Stimulated activated CD4-positive, alpha-beta T cell treated with anti-CD3 and anti-CD28 coated beads, Interleukin-15, amount 100 ng/mL, for 48 hours (primary cell): ENCODE measurements at places on chromosomes 1 and 21.

DNA sequence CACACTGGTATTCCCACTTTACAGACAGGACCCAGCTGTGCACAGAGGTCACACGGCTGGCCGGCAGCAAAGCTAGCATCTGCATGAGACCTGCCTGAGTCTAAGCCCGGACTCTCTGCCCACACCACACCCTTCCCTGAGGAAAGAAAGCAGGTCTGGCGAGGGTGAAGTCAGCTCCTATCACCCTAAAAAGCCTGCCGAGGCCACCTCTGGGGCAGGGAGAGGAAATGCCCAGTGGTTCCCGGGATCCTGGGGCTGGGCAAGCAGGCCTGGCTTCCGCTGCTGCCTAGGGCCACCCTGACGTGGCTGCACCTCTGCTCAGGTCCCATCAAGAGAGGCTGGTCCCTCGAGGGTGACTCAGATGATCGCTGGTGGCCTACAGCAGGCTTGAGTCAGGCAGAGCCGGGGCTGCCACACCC is 42.2 kb downstream of the RAP1GAP start:
- DNase-seq, result no peak

DNA sequence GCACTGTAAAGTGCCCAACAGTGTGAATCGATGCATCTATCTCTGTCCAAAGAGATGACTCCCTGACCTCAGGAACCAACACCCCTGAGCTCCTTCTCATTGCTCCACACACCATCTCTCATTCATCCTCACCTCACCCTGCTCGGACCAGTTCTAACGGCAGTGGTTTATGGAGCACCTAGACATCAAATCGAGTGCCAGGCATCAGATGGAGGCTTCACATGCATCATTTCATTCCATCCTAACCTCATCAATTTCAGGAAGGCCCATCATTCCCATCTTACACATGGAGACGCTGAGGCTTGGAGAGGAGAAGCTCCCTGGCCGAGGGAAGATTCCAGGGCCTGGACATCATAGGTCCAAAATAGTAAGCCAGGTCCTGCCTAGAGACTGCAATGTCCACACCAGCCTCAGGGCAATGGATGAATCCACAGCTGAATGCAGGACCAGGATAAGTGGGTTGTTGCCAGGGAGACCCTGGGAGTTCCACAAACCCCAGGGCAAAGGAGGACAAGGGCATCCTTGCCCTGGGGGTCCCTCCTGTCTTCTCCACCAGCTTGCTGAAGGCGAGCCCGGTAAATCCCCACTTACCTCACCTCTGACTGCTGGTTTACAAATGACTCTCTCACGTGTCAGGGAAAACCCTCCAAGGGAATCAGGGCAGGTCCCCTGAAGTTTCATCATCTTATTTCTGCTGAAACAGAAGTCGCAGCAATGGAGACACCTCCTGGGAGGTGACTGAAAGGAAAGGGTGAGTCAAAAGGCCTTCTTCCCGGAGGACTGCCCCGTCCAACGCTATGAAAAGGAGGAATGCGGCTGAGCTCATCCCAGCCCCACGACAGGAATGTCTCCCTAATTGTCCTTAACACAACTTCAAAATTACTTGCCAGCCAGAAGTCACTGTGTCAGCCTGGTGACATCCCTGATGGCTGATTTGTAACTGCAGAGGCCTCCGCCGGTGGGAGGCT is 9.0 kb upstream of the IFFO2 start:
- no peak for DNase-seq

GRCh38 chr1:44217809-44218410 is 4.6 kb downstream of the DMAP1 start:
- peak; percentile 75 for DNase-seq

DNA sequence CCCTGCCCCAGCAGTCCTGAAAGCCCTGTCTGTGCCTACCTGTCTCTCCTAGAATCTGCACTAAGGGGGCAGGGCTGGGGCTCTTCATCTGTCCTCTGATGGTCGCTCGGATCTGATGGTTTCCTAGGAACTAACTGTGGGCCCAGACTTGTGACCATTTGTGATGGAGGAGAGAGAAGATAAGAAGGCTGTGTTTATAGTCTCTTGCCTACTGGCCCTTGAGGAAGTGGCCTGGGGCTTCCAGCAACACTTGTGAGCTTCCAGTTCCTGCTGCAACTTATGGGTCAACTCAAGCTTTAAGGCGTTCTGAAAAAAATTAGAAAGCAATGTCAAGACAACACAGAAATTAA is 53.2 kb upstream of the SYNC start:
- no peak for DNase-seq

DNA sequence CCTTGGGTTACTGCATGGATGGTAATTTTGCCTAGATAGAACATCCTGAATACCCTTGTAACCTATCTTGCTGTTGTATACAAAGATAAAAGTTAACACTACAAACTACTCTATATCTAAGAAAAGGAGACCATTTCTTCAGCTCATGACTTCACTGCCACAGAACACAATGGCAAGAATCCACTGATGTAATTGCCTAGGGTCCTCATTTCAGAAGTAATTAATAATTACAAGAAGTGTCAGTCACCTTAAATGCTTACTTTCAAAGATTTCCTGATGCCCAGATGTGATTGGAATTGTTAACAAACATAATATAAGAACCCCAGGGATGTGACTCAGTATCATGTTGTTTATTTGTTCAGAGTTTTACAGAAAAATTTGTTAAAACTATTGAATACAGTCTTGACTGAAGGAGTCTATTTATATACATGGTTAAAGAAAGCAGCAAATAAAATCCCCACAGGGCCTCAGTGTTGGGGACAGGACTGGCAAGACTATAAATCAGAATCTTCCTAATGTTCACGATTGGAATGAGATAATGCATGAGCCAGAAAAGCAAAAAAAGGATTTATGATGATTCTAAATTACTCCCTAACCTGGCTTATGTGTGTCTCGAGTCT is 83.9 kb downstream of the CRB1 start:
- no peak for DNase-seq

DNA sequence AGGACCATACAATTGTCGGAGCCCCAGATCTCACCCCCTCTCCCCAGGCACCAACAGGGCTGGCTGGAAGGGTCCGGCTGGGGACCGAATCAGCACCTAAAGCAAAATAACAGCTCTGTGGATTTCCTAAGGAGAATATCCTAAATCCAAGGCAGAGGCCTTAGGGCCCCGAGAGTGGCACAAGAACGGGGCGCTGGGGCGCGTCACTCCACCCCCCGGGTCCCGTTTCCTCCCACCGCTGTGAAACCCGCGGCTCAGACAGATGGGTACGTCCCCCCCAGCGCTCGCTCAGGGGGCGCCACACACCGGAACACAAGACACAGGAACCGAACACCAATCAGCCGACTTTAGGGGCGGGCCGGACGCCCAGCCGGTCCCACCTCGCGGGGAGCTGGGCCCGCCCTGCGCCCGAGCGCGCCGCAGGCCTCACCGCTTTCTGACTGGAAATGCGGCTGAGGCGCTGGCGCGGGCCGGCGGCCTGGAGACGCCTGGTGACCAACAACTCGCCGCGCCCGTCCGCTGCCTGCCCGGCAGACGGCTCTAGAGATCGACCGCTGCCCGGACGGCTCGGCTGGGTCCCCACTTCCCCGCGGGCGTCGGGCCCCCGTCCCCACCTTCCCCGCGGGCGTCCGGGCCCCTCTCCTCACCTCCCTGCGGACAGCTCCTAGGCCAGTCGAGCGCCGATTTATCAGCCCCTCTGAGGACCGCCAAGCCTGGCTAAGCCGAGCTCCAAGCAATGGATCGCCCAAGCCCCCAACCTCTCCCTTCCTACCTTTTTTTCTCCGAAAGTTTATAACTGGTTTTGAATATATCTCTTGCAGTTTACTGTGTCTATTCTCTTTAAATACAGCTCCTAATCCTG is at the start of gene HFM1:
Gene HFM1 (minus strand): TSS at position 687 of the 862 bp plus-strand sequence. CDS start 3,755 bp downstream, outside the sequence.
- peak; percentile 33 for DNase-seq

GRCh38 chr1:3070644-3071564 is 1.9 kb downstream of the PRDM16 start:
- no peak for DNase-seq

GRCh38 chr1:229943988-229944743 is 122.9 kb upstream of the GALNT2 start:
- DNase-seq, result no peak

DNA sequence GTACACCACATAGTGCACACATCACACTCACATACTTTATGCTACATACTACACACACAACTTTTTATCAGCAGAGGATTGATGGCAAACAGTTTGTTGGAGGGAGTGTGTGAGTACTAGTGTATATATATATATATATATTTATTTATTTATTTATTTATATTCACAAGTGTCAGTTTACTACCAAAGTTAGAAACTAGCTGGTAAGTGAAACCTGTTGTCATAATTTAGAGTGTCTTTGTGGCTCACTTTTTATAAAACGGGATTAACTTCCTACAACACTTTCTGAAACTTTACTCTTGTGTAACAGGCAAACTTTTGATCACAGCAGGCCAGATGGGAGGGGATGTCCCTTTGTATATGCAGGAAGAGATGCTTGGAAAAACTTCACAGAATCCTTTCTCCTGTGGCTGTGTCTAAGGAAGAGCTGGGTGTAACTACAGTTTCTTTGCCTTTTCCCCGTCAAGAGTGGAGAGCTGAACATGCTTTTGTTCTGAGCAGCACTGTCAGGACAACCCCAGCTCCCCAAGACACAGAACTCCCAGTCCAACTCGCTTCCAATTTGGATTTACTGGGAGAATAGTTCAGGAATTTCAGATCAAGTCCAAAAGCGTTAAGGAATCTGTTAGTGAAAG is 1.9 kb upstream of the SAMD13 start:
- DNase-seq, result no peak
